ENCODE measurements at places on chromosomes 3 and 15.

- H3K27me3 ChIP-seq, result no peaks in the 10 kb centered on the region
- no peak overlapping the region for H3K27ac ChIP-seq
- no peak overlapping the region for H3K4me3 ChIP-seq
- no peaks in the 10 kb centered on the region for H3K36me3 ChIP-seq
- H3K4me1 ChIP-seq, result peaks cover 7% of the 10 kb centered on the region
- no peak for DNase-seq
Observed at GRCh38 chr3:66789580-66790237, 208.4 kb upstream of the KBTBD8 start.

DNA sequence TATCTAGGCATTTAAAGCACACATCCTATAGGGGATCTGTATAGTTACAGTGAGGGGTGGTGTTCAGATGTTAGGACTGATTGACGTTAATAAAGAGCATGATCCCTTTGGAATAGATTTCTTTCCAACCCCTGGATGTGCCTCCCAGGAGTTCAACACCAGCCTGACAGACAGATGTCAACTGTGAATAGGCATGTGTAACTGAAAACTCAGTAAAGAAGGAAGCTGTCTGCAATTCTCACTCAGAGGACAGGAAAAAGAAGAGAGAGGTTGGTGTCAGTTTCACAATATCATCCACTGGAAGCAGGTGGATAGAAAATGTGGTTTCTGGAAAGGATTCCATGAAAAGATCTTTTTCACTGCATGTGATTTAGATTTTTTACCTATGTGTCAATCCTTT lies 396.3 kb downstream of the NSUN3 start:
- no peaks in the 10 kb centered on the region for H3K4me1 ChIP-seq
- H3K4me3 ChIP-seq, result no peak overlapping the region
- H3K36me3 ChIP-seq, result no peaks in the 10 kb centered on the region
- H3K27me3 ChIP-seq, result no peaks in the 10 kb centered on the region

DNA sequence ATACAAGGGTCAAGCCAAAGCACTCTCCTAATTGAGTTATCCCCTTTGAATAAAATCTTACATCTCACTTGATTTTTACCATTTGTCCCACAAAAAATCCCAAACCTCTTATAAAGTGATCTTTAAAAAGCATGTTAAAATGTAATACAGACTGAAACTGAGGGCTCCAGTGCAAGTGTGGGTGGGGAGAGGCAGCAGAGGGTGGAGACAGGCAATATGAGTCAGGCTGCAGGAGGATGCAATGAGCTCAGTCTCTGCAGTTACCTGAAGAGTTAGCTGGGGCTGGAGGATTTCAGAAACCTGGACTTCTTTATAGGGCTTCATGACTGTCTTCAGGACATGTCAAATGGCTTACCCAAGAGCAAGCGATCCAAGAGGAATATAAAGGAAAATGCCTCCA lies 14.2 kb upstream of the COLQ start:
- H3K4me1 ChIP-seq, result no peaks in the 10 kb centered on the region
- H3K36me3 ChIP-seq, result no peaks in the 10 kb centered on the region
- H3K4me3 ChIP-seq, result no peak overlapping the region
- DNase-seq, result no peak

- peaks cover 40% of the 10 kb centered on the region for H3K27me3 ChIP-seq
- H3K36me3 ChIP-seq, result no peaks in the 10 kb centered on the region
- peak overlapping the region; percentile 49 for H3K27ac ChIP-seq
- no peak overlapping the region for H3K4me3 ChIP-seq
Observed at GRCh38 chr15:69303337-69304181, 4.8 kb downstream of the PAQR5 start.

- no peaks in the 10 kb centered on the region for H3K36me3 ChIP-seq
- H3K4me3 ChIP-seq, result no peak overlapping the region
- no peak overlapping the region for H3K27ac ChIP-seq
Observed at GRCh38 chr3:90184861-90185260, 1077.4 kb downstream of the EPHA3 start.

DNA sequence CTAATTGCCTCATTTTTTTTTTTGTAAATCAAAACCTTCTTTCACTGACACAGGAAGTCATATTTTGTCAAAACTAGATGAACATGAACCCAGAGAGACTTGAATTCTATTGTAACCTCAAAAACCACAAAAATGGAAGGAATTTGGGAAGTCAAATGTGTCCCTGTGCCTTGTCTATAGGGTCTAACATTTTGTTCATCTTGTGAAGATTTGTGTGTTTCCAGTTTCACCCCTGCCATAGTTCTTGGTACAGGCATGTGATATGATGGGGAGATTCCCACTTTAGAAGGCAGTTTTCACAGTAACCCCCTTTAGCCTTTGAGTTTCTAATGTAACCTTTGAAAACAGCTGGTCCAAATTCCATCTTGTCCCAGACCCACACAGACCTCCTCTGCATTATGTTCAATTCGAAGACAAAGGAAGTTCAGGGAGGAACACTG lies 318.5 kb upstream of the ADAMTS9 start:
- no peaks in the 10 kb centered on the region for H3K4me1 ChIP-seq
- no peaks in the 10 kb centered on the region for H3K27me3 ChIP-seq
- no peaks in the 10 kb centered on the region for H3K36me3 ChIP-seq
- no peak overlapping the region for H3K4me3 ChIP-seq

GRCh38 chr3:21942328-21942727 lies 191.3 kb upstream of the ZNF385D start:
- no peak overlapping the region for H3K4me3 ChIP-seq
- no peaks in the 10 kb centered on the region for H3K27me3 ChIP-seq
- H3K4me1 ChIP-seq, result no peaks in the 10 kb centered on the region
- DNase-seq, result no peak
- no peaks in the 10 kb centered on the region for H3K36me3 ChIP-seq

GRCh38 chr15:48603922-48604321 lies 41.6 kb downstream of the FBN1 start:
- H3K4me1 ChIP-seq, result peaks cover 10% of the 10 kb centered on the region
- DNase-seq, result no peak
- no peaks in the 10 kb centered on the region for H3K27me3 ChIP-seq
- no peak overlapping the region for H3K27ac ChIP-seq
- H3K4me3 ChIP-seq, result no peak overlapping the region

DNA sequence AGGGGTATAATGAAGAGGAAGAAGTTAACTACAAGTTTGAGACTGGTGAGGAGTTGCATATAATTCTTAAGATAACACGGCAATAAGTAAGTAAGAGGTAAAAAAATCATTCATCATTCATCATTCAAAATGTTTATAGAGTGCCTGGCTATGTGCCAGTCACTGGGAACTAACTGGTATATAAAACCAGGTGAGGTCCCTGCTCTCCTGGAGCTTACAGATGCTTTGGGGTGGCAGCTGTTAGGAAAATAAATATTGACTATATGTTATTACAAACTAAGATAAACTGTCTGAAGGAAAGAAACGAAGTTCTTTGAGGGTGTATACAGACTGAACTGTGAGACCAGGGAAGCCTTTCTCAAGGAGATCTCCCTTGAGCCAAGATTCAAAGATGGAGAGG lies 2.9 kb downstream of the CASR start:
- peaks cover 50% of the 10 kb centered on the region for H3K27me3 ChIP-seq
- no peak for DNase-seq
- H3K4me1 ChIP-seq, result peaks cover 7% of the 10 kb centered on the region
- no peaks in the 10 kb centered on the region for H3K36me3 ChIP-seq
- no peak overlapping the region for H3K27ac ChIP-seq

DNA sequence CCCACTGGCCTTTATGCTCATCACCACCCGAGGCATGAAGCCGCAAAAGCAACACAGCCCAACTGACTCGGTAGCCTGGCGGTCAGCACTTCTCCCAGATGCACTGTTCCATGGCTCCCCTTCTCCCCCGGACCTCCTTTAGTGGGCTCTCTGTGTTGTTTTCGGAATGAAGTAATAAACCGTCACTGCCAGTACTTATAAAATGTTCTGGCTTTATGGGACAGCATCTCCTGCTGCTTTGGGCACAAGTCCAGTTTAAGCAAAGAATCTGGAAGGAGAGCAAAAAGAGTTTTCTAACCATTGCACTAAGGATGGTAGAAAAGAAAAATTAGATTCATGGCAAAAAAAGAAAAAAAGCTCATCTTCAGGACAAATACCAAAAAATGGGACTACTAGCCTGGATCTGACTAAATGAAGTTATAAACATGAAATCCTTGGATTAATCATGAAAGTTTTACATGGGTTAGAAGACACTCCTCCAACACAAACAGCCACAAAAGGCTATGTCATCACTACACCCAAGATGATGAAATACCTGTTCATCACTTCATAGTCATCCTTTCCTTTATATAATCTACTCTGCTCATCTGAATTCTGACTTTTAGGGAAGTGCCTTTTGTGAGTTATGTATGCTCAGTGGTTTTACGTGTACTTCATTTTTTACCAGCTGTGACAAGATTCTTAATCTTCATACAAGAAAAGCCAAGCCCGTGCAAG lies 89.5 kb upstream of the UBE2E2 start:
- no peak overlapping the region for H3K27ac ChIP-seq
- DNase-seq, result no peak
- no peaks in the 10 kb centered on the region for H3K36me3 ChIP-seq

DNA sequence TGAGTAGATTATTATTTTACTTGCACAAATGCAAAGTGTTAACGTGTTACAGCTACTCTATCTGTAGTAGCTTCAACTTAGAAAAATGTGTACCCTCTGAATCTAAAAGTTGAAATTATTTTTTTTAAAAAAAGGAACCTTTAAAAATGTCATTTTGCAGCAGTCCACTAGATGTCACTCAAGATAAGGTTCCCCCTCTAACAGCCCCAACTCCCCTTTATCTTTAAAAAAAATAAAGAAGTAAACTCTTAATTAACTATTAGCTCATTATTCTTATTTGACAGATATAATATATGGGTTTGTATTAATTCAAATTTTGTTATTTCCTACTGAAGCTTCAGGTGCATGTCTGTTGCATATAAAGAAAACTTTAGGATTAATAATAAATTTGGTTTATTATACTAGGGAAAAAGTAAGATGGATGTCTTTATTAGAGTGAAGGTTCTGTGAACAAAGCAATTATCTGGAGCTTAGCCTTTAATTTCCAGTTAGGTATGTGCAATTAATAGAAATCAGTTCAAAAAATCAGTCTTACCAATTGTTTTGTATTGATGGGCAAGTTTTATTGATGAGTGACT lies 288.5 kb downstream of the VGLL3 start:
- H3K27me3 ChIP-seq, result no peaks in the 10 kb centered on the region
- H3K36me3 ChIP-seq, result no peaks in the 10 kb centered on the region
- no peaks in the 10 kb centered on the region for H3K4me1 ChIP-seq

DNA sequence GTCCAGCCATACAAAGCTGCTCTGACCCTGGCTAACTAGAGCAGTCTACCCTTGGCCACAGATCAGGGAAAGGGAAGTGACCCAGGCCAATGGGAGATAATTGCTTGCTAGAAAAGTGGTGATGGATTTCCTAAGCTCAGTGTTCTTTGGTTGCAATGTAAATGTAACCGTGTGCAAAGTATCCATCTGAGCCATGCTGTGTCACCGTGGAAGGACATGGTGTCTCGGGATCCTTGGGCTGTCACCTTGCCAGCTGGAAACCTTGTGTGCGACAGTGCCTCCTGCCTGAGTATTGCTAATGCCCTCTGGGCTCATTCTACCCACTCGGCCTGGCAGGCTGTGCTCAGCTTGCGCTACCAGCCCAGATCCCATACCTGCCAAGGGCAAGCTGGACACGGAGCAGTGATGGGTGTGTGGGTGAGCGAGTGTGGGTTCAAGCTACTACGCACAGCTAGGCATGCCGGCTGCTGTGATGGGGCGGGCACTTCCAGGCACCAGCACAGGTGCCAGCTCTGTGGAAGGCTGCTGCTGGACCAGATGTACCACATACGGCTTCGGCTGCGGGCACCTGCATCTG lies 10.7 kb upstream of the SIAH2 start:
- H3K36me3 ChIP-seq, result no peaks in the 10 kb centered on the region
- no peak overlapping the region for H3K27ac ChIP-seq
- DNase-seq, result no peak

- no peak for DNase-seq
- H3K27ac ChIP-seq, result no peak overlapping the region
- H3K4me3 ChIP-seq, result no peak overlapping the region
- no peaks in the 10 kb centered on the region for H3K4me1 ChIP-seq
Observed at GRCh38 chr15:29866337-29866736, 44.1 kb upstream of the TJP1 start.

DNA sequence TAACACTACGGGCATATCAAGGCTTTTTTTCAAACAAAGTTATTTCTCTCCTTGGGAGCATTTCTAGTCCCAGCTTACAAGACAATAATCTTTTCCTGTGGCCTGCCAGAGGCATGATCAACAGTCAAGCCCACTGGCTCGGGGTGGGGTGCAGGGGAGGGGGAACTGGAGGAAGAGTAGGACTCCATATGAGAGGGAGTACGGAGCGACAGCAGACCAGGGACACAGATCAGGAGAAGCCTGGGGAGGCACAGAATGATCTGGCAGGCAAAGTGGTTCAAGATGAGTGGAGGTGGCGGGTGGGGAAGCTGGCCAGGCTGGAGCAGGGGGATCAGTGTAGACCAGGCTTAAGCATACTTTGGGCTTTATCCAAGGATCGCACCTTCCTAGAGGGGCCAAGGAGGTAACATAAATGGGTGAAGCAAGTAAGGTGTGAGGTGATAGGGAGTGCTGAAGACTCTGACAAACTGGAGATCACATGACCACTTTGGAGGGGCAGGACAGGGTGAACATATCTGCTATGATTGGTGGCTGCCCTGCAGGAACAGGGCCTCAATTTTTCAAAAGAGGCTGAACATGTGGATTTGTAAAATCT lies 37.4 kb downstream of the KLF15 start:
- H3K4me1 ChIP-seq, result no peaks in the 10 kb centered on the region
- DNase-seq, result no peak
- H3K27ac ChIP-seq, result no peak overlapping the region
- no peaks in the 10 kb centered on the region for H3K27me3 ChIP-seq
- H3K4me3 ChIP-seq, result no peak overlapping the region
- H3K36me3 ChIP-seq, result no peaks in the 10 kb centered on the region

DNA sequence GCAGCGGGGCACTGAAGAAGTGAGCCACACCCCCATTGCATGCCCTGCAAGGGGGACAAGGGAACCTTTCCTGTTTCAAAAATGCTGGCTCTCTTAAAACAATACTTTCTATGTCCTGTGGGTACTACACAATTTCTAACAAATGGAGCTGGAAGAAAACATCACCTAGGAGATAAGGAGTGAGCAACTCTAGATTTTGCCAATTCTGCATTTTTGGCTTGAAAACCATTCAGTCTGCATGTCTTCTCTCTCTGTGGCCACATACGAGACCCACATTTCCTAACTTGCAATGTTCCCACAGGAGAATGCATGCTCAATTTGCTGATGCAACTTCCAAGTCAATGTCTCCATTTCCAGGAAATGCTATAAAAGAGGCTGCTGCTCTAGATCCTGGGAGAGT lies 662.0 kb downstream of the SQOR start:
- DNase-seq, result no peak
- no peaks in the 10 kb centered on the region for H3K36me3 ChIP-seq
- no peak overlapping the region for H3K4me3 ChIP-seq
- H3K27ac ChIP-seq, result no peak overlapping the region
- H3K27me3 ChIP-seq, result no peaks in the 10 kb centered on the region
- no peaks in the 10 kb centered on the region for H3K4me1 ChIP-seq

DNA sequence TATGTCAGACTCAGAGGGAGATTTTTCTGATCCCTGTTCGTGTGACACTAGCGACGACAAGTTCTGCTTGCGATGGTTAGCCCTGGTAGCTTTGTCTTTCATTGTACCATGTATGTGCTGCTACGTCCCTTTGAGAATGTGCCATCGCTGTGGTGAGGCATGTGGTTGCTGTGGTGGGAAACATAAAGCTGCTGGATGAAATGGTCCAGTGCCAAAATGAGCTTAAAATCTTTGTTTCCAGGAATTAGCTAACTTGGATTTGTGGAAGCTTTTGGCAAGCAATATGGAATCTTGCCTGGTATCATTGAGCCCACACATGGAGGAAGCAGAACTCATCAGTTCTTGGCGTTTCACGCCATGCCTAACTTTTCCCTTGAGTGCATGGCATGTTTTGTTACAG lies 98.8 kb downstream of the SPRED1 start:
- no peak for DNase-seq
- H3K27ac ChIP-seq, result no peak overlapping the region
- no peak overlapping the region for H3K4me3 ChIP-seq
- no peaks in the 10 kb centered on the region for H3K27me3 ChIP-seq

Data from esophagus squamous epithelium (tissue), 5 donors.